ENCODE measurements at places on chromosomes 7 and 10.

GRCh38 chr7:28203508-28204240 is 23.1 kb upstream of the JAZF1 start:
- ATAC-seq = no peak

DNA sequence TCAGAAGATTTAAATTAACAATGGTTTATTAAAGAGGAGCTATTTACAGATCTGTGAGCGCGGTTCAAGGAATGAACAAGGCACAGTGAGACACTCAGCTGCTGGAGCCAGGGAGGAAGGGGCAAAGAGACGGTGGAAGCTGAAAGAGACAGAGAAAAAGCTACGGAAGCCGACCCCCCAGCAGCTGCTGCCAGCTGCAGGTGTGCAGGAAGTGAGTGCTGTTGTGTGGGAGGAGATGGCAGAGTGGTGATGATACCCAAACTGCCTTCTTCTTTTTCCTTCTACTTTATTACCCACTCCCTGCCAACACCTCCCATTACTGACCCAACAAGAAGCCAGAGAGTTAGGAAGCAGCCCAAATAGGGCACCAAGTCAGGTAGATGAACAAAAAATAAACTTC is 41.9 kb upstream of the MBL2 start:
- no peak for ATAC-seq

DNA sequence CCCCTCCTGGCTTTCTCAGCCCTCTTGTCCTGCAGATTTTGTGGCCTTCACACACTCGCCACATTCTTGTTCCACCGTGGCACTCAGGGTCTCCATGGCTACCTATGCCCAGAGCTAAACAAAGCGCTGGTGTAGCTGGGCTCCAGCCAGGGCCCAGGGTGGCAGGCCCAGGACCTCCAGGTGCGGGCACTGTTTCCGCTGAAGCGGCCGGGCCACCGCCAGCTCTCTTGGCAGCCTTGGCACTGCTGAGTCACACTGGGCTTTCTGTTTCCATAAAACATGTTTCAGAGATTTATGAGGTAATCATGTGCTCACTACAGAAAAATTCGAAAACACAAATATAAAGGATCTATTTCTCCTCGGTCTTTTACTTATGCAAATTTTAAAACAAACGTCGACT is 51.3 kb downstream of the AOC1 start:
- ATAC-seq = peak; percentile 80

DNA sequence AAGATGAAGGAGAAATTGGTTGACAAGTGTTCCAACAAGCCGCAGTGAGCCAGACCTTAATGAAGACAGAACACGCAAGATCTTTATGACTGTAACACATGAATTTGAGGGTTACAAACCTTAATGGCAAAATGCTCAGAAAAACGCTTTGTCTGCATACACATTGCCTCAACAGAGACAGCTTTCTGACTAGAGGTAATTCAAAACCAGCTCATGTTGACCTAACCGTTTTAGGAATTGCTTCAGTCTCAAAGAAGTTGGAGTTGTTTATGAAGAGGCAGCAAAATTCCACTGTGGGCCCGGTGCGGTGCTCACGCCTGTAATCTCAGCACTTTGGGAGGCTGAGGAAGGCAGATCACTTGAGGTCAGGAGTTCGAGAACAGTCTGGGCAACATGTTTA is 2.2 kb upstream of the GTF2I start:
- no peak for ATAC-seq

GRCh38 chr10:67224553-67224952 is 298.7 kb downstream of the LRRTM3 start:
- ATAC-seq = no peak

DNA sequence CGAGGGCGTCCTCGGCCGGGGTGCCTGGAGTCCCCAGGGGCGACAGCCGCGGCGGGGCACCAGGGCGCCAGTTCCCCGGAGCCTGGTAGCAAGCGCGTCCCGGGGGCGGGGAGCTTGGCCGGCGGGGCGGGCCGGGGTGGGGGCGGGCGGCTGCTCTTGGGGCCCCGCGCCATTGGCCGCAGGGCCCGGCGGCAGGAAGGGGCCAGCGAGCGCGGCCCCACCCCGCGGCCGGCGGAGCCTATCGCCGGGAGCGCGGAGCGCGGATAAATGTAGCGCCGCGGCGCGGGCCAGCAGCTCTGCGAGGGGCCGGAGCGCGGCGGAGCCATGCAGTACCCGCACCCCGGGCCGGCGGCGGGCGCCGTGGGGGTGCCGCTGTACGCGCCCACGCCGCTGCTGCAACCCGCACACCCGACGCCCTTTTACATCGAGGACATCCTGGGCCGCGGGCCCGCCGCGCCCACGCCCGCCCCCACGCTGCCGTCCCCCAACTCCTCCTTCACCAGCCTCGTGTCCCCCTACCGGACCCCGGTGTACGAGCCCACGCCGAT is at the start of gene HHEX:
HHEX (plus strand) TSS at position 293 of the 548 bp plus-strand sequence; CDS start at position 325, 32 bp downstream.
- peak; percentile 88 for ATAC-seq

DNA sequence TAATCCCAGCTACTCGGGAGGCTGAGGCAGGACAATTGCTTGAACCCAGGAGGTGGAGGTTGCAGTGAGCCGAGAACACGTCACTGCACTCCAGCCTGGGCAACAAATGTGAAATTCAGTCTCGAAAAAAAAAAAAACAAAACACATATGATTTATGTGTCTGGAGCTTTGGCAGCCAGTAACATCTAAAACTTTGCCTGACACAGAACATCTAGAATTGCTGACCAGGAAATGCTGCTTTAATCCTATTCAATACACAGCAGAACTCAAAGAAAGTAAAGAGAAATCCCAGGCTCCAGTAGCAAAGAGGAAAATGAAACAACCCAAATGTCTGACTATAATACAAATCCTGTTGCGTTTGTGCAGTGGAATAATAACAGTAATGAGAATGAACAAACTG is 4.5 kb upstream of the CCDC6 start:
- no peak for ATAC-seq

DNA sequence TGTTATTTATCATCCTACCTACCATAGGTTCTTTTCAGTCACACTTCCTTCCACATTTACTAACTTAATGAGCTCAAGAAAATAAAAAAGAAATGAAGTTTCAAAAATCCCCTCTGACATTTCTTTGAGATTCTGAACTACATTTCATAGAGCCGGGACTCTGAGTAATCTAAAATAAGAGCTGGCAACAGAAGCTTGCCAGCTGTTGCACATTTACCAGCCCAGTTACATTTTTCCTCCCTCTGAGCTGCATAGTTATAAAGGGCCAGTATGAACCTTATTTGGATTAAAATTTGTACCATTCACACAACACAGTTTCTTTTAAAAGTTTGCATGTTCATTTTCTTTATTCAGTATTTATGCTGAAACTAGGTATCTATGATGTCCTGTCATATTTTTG is 119.5 kb upstream of the CAV2 start:
- ATAC-seq = peak; percentile 61

- ATAC-seq = no peak
Observed at GRCh38 chr7:22676385-22676784, 50.6 kb upstream of the IL6 start.

DNA sequence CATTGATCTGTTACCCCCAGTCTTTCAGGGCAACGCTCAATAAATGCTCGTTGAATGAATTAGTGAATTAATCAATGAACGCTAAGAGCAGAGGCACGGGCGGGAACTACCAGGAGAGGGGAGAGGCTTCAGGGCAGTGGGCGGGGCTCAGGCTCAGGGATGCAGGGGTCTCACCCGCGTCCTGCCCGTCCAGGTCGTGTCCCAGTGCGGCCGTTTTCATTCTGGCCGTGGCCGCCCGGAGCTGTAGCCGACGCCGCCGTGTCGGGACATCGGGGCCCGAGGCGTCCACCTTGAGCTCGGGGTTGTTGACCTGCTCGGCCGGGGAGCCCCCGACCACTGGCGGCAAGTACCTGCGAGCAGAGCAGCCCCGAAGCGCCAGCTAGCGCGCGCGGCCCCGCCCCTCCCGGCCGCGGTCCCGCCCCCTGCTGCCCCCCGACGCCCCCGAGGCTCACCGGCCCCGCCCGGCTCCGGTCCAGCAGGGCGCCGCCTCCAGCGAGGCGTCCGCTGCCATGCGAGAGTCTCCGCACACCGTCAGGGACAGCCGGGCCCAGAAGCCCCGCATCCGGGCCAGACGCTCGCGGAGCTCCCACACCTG is 2.8 kb upstream of the GAL3ST4 start:
- peak; percentile 24 for ATAC-seq

- ATAC-seq = no peak
Observed at GRCh38 chr7:16776053-16776452, 22.5 kb downstream of the TSPAN13 start.

DNA sequence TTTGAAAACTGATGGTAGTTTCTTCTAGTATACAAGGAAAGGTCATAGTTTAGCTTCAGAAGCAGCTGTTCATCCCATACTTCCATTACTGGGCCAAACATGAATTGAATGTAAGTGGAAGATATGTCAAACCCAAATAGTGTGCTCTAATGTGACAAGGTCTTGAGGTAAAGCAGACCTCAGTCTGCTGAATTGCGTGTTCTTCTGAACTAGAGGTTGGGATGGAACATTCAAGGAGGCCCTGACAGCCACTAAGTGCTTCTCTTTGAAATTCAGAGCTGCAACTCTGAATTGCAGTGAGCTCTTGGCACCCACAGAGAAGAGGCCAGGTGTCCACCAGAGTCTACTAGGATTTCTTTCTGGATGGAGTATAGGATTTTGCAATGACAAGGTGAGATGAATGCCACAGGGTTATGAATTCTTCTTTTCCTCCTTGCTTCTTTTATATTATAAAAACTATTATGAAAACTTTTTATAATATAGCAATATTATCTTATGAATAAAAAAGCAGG is 98.5 kb downstream of the IDE start:
- ATAC-seq = no peak

DNA sequence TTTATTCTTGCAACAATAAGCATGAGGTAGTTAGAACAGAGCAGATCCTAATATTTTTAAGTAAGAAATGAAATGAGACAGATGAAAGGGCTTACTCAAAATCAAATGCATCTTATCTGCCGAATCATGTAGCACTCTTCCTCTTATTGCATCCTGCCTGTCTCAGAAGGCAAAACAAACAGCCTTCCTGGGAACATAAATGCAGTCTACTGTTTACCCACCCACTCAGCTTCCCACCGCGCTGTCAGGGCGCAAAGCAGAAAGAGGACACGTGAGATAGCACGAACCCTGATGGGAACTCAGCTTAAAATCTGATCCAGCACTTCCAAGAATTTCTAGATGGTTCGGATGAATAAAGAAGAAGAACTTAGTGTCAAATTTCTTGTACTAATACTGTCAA is 114.4 kb upstream of the CDK1 start:
- no peak for ATAC-seq

Measured in gastroesophageal sphincter (tissue), 4 donors.